ENCODE measurements at places on chromosomes 13 and 19.

DNA sequence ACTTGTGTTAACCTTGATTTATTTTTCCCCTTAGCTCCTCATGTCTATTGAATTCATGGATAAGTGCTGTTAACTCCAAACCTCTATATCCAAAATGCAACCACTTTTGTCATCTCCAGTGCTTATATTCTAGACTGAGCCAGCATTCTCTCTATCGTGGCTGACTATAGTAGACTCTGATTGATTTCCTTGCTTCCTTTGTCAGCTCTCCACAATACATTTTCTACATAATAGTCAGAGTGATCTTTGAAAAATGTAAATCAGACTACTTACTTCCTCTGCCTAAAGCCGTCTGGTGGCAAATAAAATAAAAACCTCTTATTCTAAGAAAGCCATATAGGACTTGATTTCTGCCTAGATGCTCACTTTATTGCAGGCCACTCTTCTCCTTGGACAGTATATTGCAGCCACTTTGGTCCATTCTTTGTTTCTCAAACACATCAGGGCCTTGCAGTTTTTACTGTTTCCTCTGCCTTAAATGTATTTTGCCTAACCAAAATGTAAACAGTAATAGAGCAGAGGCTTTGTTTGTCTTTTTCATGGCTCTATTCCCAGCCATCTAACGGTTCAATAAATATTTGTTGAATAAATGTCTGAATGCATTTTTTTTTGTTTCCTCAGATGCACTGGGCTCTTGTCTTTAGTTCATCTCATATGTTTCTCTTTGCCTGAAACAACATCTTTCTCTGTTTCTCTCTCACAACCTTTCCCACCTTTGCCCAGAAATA is 243.6 kb upstream of the CSNK1A1L start:
- DNase-seq: no peak

GRCh38 chr13:33379608-33380007 is 94.1 kb upstream of the STARD13 start:
- no peak for DNase-seq

- DNase-seq: peak; percentile 17
Measured at GRCh38 chr13:41562083-41562482, 104.7 kb downstream of the RGCC start.

GRCh38 chr19:12838182-12838885 is at the start of gene MAST1:
MAST1 (plus strand) TSS chr19:12838515; CDS start chr19:12838573, 58 bp downstream.
- DNase-seq: peak; percentile 72

- DNase-seq: no peak
Measured at GRCh38 chr19:17357724-17358123, 19.4 kb downstream of the PLVAP start.

GRCh38 chr19:15125232-15126067 is 18.2 kb downstream of the SYDE1 start:
- peak; percentile 99 for DNase-seq

- DNase-seq: no peak
Measured at GRCh38 chr19:10797541-10798256, 38.3 kb downstream of the TMED1 start.

- peak; percentile 25 for DNase-seq
Measured at GRCh38 chr19:30227661-30228112, 144.5 kb upstream of the ZNF536 start.

DNA sequence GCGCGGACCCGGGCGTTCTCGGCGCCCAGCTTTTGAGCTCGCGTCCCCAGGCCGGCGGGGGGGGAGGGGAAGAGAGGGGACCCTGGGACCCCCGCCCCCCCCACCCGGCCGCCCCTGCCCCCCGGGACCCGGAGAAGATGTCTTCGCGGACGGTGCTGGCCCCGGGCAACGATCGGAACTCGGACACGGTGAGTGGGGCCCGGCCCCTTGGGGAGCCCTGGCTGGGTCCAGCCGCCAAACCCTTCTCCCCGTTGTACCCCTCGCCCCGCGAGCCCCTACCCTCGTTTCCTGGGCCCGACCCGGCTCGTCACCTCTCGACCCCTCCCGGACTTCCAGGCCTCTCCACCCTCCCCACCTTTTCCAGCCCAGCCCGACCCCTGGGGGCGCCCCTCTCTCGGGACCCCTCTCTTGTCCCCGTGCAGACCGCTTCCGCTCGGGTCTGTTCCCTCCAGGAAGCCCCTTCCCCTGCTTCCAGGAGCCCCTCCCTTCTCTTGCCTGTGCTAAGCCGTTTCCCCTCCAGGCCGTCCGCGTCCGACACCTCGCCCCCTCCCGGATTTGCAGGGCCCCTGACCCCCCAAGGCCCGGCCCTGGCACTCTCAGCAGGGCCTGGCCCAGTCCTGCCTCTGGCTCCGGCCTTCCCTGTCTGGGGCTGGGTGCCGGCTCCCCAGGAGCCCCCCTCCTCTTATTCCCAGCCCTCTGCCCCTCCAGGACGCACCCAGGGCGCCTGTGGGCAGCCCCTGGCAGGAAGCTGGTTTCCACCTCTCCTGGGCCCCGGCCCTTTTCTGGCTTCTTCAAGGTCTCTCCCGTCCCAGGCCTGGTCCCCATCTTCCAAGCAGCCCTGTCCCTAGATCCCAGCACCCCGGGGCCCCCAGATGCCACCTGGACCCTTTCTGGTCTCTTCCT is 632 bp downstream of the MARK4 start:
- DNase-seq: peak; percentile 52

GRCh38 chr19:54431255-54431838 is 16.1 kb downstream of the TTYH1 start:
- no peak for DNase-seq

- DNase-seq: no peak
Measured at GRCh38 chr19:37855098-37855497, 51.3 kb downstream of the WDR87 start.

- DNase-seq: no peak
Measured at GRCh38 chr19:42201489-42202289, 15.8 kb downstream of the DEDD2 start.

DNA sequence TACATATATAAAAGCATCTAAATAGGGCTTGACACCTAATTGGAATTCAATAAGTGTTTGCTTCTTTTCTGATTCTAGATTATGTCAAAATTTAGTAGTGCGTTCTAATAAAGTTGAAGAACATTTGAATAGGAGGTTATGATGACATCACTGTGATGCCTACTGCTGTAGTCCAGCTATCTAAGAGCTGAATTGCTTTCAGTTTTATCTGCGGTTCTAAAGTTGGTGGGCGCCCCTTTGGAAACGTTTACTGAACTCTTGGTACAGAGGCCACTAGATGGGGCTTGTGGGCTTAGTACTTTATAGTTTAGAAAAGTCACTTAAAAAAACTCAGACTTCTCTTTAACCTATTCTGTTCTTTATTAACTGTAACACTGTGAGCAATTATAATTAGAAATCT is 776.9 kb downstream of the GPC5 start:
- DNase-seq: peak; percentile 69

DNA sequence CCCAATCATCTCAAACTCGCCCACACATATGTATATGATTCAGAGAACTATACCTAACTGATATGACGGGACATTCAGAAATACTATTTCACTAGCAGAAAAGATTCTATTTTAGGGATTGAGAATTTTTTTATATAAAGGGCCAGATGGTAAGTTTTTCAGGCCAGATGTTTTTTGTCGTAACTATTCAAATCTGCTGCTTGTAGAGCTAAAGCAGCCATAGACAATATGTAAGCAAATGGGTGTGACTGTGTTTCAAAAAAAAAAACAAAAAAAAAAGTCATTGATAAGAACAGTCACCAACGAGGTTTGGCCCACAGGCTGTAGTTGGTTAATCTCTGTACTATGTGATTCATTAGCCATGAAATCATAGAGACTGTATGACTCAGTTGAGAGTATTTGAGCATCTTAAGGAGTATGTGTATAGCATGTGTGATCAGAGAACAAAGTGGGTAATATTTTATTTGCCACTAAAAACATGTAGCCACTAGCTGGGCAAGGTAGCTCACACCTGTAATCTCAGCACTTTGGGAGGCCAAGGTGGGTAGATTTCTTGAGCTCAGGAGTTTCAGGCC is 2724.7 kb downstream of the PCDH9 start:
- DNase-seq: no peak

GRCh38 chr19:14536926-14537692 is 7.7 kb downstream of the TECR start:
- DNase-seq: peak; percentile 93

DNA sequence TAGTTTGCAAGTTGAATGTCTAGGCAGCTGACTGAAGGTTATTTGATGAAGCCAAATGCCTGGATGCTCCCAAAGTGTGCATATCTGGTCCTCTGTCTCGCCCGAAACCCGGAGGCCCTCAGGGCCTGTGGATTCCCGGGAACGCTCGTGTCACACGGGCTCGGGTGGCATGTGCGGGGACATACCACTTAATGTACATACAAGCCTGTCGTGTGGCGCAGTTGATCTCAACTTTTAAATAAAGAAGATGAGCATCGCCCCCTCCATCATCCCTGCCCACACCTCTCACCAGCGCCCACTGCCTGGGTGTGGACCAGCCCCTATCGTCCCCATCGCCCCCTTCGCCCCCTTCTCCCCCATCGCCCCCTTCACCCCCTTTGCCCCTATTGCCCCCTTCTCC is 33.9 kb downstream of the ATP11A start:
- DNase-seq: no peak

DNA sequence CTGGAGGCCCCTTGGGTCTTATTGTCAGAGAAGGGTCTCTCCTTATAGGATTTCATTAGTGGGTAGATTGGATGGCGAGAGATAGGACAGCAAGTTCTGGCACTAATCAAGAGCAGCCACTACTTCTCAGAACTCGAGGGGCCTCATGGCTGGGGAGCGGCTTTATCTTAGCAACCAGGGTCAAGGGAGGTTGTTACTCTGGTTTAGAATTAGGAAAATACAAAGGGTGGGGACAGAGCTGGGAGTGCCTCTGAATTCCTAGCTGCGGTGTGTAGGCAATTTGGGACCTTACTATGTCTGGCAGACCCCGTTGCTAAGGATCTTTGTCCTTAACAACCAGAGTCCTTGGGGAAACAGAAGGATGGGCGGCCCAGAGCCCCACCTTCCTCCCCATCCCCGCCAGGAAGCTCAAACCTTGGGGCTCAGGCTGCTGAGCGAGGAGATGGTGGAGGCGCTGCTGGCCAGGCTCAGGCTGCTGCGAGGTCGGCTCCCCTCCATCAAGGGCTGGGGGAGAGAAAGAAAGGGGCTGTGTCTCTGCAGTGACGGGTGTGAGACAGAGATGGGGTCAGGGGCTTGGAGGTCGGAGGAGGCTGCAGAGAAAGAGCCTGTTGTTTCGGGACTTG is 1.2 kb downstream of the PLEKHA4 start:
- DNase-seq: peak; percentile 77

GRCh38 chr13:79079351-79079839 is 326.7 kb downstream of the RBM26 start:
- DNase-seq: no peak

GRCh38 chr19:8097198-8097597 is 44.6 kb downstream of the CCL25 start:
- no peak for DNase-seq

- DNase-seq: no peak
Measured at GRCh38 chr13:108682714-108683113, 53.3 kb downstream of the MYO16 start.

GRCh38 chr19:46715975-46716671 is 791 bp downstream of the PRKD2 start:
- DNase-seq: peak; percentile 42

DNA sequence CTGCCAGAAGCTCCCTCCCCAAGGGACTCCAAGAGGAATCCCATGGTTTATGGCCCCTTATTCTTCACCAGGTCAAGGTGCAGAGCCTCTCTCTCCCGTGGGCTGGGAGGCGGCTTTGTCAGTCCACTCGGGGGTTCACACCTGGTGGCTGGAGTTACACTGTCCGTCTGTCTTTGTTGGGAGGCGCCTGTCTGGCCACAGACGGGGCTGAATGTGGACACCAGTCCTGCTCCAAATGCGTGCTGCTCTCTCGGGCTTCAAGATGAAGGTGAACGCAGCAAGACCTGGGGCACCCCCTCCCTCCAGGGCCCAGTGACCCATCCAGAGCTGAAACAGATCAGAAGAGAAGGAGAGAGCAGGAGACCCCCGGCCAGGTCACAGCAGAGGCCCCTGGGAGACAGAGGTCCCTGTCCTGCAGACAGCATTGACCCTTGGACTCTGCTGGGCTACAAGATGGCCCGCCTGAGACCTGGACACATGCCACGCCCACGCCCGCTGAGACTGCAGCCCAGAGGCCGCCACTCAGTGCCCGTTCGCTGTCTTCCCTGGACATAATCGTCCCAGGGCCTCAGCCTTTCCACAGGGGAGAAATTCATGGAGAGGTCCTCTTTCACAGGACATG is 29.9 kb upstream of the TUBGCP3 start:
- DNase-seq: no peak

GRCh38 chr19:38437917-38438316 is 4.4 kb downstream of the RYR1 start:
- DNase-seq: no peak

DNA sequence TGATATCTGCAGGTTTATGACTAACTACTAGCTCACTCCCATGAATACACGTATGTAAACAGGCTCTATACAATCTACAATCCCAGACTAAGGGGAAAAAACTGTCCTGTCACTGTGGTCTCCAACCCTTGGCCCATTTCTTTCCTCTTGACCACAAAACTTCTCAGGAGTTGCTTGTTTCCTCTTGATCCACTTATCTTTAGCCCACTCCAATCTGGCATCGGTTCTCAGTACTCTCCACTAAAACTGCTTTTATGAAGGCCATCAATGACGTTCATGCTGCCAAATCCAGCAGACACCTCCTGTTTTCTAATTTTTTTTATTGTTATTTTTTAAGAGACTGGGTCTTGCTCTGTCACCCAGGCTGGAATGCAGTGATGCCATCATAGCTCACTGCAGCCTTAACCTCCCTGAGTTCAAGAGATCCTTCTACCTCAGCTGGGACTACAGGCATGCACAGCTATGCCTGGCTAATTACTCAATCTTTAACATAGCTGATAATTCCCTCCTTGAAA is 31.9 kb upstream of the USPL1 start:
- DNase-seq: no peak

- no peak for DNase-seq
Measured at GRCh38 chr19:28977826-28978225, 235.1 kb downstream of the UQCRFS1 start.

Measured in small intestine (tissue), 16 donors.